ENCODE measurements at places on chromosomes 7 and 10.

DNA sequence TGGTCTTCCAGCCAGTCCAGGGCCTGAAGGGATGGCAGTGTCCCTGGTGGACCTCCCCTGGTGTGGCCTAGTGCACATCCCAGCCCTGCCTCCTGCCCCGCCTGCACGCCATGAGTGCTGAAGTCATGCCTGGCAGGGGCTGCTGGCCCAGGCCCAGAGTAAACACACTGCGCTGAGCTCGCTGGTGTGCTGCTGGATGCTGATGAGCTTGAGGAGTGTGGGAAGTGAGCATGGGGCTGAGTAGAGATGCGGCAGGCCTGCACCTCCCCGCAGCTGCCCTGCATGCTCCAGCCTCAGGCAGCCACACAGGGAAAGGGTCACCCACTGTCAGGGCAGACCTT lies 43.2 kb downstream of the HTRA1 start:
- no peak for DNase-seq

DNA sequence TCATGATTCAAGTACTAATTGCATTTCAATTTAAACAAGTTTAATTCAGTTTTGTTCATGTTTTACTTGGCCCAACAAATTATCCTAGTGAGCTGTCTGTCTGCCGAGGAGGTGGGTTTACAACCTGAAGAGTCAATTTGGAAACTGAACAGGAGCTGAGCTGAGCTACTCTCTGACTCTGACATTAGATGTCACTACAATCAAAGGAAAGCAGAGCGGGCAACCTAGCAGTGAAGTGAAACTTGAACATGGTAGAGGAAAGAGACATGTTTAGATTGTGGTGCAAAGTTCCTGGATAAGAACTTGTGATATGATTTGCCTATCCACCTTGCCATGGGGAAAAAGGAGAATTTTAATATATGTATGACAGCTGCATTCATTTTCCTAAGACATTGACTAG lies 9.6 kb upstream of the AGR3 start:
- DNase-seq: peak; percentile 1

- no peak for DNase-seq
These were observed 13.8 kb downstream of the CYTH3 start for GRCh38 chr7:6258440-6259182.

DNA sequence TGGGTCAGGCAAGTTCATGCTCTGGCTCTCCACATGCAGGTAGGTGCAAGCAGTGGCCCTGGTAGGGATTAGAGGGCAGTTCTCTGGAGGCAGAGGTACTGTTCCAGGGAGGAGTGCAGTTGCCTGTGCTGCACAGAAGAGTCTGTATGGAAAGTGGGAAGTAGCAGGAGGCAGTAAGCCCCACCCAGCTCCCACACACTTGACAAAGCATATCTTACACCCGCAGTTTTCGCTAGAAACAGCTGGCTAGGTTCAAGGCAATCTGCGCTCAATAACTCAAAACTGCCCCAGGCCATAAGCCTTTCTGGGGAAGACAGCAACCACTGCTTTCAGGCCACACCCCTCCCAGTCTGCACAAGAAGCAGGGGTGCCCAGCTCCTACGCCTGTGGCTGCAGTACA lies 33.1 kb upstream of the ARMC3 start:
- no peak for DNase-seq

GRCh38 chr10:64529003-64529350 lies 1007.8 kb downstream of the REEP3 start:
- DNase-seq: no peak

- DNase-seq: no peak
These were observed 715.5 kb upstream of the GALNT17 start for GRCh38 chr7:70416347-70416985.

- DNase-seq: no peak
These were observed 80.5 kb upstream of the ETV1 start for GRCh38 chr7:14069961-14070360.

DNA sequence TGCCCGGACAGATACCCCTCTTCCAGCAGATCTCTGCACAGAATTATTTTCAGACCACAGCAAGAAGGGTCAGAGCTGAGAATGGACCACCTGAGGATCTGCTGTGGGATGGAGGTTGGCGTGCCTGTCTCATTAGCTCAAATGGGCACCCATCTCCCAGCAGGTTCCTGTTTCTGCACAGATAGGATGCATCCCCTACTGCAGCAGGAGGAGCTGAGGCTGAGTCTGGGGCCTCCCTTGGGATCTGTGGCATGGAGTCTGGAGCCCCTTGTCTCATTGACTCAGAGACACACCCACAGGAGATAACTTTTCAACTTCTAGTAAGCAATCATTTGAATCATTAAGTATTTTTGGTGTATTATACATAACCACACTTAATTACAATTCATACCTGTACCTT lies 212.7 kb downstream of the ADK start:
- no peak for DNase-seq

GRCh38 chr7:26880852-26881251 lies 16.5 kb upstream of the SKAP2 start:
- DNase-seq: no peak

DNA sequence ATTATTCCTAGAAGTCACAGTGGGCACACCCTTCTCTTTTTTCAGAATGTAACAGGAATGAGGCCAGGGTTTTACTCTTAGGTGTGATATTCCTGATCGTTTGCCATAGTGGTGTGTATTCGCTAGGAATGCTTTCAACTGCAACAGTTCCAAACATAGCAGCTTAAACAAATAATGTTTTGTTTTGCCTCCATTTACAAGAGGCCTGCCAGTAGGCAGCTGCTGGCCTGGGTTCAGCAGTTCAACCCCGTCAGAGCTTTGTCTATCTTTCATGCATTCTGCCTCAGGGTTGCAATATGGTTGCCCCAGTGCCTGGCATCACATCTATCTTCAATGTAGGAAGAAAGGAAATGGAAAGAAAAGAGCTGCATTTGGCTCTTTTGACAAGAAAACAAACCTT lies 21.7 kb upstream of the RET start:
- DNase-seq: no peak

- no peak for DNase-seq
These were observed 66.2 kb upstream of the MXI1 start for GRCh38 chr10:110141185-110141584.

GRCh38 chr10:23980094-23980493 lies 228.8 kb upstream of the KIAA1217 start:
- no peak for DNase-seq

DNA sequence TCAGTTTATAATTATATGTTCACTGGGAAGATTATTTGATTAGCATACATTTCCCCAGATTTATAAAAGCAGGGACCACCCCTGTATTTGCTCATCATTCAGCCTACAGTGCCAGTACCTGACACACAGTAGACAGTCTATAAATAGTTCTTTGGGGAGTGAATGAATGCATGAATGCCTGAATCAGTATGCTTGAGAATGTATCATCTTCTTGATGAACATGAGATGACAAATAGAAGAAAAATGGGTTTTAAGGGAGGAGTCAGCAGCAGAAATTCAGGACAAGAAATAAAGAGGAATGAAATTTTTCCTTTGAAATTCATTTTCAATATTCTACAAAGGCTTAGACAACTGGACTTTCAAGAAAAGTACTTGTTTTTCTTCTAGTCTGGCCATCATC lies 295.8 kb upstream of the LRRTM3 start:
- DNase-seq: no peak

All from GM12878 (cell line).